ENCODE measurements at places on chromosomes 7 and 10.

DNA sequence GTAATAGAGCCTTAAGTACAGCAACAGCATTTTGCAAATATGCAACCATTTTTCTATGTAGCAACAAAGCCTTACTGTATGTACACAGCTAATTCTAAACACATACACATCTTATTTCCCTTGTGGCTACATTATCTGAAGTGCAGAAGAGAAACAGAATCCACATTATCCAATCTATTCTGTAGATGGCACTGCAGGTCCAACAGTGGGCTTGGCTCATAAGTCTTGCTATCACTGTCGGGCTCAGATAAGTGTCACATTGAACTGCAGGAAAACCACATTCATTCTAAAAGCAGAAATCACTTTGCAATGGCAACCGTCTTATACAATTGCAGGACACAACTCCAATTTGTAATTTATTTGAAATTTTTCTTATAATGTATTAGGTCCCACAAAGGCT is 109.8 kb upstream of the NOBOX start:
- peak; percentile 47 for DNase-seq

- peak; percentile 85 for DNase-seq
Observed at GRCh38 chr7:28955718-28956607, 2.2 kb downstream of the TRIL start.

DNA sequence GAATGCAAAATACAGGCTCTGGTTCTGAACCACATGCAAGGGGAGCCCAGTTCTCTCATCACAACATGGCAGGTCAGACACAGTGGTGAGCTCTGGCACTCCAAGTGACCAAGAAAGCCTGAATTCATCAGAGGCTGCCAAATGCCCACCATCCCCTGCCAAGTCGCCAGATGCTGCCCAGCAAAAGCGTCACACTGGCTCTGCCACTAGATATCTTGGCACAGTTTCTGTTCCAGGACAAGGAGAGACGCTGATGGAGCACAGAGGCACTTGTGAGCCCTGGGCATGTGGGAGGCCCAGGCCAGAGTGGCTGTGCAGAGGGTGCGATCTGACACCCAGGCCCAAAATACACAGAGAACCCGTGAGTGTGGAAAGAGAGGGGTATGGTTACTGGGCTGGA is 57.8 kb downstream of the GAD2 start:
- DNase-seq: no peak

GRCh38 chr10:45265996-45266395 is 49.4 kb downstream of the OR13A1 start:
- DNase-seq: peak; percentile 5

- no peak for DNase-seq
Observed at GRCh38 chr7:81719865-81720264, 50.0 kb downstream of the HGF start.

- no peak for DNase-seq
Observed at GRCh38 chr10:59900048-59900727, 6.2 kb downstream of the CCDC6 start.

GRCh38 chr7:150947241-150947745 is 30.8 kb downstream of the KCNH2 start:
- DNase-seq: no peak

DNA sequence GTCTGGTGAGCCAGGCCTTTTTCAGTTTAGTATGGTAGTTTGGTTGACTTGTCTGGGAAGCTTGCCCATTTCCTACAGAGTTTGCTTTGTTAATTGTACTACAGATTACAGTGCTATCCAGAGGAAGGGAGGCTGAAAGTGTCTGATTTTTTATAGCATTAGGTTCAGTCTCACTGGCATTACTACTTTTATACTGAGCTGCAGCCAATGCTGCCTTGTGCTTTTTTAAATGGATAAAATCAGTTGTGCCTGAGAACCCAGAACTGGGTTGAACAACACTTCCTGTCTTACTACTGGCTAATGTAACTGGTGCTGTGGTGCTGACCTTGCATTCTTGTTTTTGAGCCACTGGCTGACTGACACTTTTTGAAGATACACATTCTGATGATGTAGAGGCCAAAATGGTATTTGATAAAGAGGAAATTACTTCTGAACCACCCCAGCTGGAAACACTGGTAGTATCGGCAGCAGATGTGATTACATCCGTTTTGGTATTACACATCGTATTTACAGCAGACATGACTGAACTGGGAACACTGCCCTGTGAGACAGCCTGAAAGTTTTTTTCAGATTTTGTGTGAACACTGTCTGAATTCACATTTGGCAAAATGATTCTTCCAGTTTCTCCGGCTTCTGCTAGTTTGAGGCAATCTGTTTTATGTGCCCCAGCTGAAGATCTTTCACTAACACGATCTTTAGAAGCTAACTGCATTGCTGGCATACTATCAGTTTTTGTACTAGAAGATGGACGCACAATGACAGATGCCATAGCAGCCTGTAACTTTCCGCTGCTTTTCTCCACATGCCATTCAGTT is 74.1 kb downstream of the NRBF2 start:
- DNase-seq: no peak

GRCh38 chr10:72297281-72297804 is 23.6 kb downstream of the DDIT4 start:
- DNase-seq: no peak

GRCh38 chr10:65213170-65213569 is 1692.0 kb downstream of the REEP3 start:
- DNase-seq: no peak

DNA sequence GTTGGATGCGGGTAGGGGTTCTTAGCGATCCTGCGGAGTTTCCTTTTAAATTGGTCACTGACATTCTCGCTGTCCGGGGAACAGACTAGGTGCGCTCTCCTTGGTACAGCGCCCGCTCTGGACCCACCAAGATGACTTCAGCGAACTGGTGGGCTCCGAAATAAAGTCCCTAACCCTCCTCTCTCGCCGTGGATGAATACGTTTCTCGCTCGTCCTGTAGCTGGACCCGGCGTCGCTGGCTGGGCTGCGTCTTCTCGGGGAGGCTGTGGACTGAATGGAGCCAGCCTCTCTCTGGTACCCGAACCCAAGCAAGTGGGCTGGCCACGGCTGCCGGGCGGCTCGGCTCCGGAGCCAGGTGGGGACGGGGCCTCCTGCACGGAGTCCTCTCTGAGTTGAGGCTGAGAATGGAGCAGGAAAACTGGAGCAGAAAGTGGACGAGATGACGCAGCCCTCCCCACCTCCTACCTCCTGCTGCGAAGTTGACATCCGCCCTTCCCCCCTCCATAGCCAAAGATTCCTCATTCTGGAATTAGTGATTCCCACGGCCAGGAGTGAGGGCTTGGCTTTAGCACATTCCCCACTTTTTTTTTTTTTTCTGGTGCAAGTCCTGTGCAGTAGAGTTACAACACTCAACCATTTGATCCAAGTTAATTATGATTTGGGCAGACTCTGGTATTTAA is 1.5 kb downstream of the UNC5B start:
- DNase-seq: no peak

DNA sequence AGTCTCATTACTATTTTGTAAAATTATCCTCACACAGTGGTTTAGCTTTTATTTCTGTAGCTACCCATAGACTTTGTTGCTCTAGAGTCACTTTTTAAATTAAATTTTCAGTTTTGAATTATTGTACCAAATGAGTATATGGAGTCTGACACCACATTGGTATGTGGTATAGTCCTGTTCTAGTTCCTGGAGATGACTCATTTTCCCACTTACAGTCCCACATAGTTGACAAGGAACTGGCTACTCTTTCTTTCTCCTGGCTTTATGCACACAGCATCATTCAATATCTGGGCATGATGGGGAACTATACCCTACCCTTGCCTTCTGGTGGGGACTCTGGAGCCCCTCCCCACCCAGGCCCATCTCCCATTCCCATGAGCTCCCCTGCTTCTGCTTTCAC is 92.6 kb upstream of the RAB11FIP2 start:
- DNase-seq: no peak

GRCh38 chr7:91165846-91166230 is 98.4 kb upstream of the FZD1 start:
- no peak for DNase-seq

GRCh38 chr10:76436401-76436811 is 1005.0 kb downstream of the LRMDA start:
- DNase-seq: no peak

DNA sequence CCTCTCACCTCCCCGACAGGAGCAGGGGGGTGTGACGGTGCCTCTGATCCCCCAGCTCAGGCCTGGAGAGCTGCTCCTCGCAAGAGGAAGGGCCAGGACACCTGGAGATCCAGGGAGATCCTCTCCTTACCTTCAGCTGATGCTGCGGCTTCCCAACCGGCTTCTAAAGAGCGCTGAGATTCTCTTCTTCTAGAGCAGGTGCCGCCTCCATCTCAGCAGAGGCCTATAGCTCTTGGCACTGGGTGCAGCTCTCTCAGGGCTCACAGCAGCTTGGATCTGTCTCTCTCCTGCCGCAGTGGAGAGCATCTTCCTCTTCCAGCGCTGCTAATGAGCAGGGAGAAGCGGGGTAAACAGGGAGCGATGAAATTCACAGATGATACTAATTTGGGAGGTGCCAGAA is 189.6 kb upstream of the PLXNA4 start:
- DNase-seq: no peak

GRCh38 chr7:151137791-151138152 is 29.7 kb downstream of the GBX1 start:
- no peak for DNase-seq

DNA sequence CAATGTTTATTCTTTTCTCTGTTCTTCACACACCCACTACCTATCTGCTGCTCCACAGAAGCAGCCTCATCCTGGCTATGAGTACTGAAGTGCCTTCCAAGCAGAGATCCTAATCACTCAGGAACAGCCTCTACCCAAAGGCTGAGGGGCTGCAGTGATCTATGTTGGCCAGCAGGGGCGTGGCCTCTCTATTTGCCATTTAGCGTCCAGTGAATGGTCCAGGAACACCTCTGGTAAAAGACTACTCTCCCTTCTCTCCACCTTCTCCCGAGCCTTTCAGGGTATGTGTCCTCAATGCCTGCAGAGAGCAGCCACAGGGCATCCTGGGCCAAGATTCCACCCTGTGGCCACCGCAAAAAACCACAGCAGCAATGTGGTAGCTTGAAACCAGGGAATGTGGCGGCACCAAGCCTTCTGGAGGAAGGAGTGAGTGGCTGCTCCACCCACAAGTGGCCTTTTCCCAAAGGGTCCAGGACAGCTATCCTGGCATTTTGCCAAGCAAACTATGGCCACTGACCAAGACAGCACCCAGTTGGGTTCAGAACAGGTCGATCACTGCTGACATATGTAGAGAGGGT is 70.9 kb downstream of the SYPL1 start:
- DNase-seq: peak; percentile 60

DNA sequence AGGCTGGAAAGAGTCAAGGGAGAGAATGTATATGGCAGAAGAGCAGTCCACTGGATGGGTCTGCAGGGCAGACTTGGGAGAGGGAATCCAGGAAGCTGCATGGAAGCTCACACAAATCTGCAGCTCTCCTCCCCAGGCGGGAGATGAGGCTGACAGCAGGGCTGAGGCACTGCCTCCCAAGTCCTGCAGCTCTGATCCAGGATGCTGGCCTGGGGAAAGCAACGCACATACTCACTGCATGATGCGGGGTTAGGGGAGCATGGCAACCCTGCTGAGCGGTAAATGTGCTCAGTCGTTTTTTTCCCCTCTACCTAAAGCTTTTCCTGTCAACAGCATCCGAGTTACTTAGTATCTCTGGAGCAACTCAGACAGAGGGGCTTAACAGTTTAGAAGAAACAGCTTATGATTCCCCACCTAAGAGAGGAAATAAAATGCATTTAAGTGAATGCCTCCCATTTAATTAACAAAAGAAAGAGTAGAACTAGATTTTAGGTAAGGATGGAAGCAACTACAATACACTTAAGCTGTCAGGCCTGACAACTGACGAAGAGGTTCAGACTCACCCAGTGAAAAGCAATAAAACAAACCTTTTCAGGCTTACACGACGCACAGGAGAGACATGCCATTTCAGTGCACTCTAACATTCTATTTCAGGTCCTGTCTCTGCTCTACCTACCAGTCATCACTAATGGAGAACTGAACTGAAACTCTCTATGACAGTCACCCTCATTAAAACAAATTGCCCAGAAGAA is 37.0 kb downstream of the CHCHD3 start:
- DNase-seq: no peak

GRCh38 chr10:75506930-75507329 is 75.5 kb downstream of the LRMDA start:
- DNase-seq: no peak

GRCh38 chr7:108091461-108091831 is 38.7 kb downstream of the LAMB4 start:
- DNase-seq: peak; percentile 40

DNA sequence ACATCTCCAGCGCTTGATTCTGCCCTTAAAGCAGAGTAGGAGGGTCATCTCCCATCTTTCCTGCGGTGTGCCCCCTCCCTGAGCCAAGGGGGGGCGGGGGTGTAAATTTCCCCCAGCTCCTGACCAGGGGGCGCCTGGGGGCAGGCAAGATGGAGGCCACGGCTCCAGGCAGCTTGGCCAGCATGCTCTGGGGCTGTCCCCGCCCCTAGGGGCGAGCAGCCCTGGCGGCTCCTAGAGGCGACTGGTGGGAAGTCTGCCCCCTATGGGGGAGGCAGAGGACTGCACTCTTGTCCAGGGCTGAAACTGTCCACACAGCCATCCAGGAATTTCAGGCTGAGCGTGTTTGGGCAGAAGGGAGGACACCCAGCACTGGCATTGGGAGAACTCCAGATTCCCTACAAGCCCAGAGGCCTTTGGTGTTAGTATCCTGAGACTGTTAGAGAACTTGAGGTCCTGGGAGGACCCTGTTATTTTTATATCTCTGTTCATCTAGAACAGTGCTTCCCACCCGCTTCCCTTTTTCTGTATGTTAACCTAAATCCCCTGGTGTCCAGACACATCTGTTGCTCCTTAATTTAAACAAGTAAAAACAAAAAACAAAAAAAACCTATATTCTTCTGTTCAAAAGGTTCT is 4.6 kb downstream of the STRA8 start:
- no peak for DNase-seq

DNA sequence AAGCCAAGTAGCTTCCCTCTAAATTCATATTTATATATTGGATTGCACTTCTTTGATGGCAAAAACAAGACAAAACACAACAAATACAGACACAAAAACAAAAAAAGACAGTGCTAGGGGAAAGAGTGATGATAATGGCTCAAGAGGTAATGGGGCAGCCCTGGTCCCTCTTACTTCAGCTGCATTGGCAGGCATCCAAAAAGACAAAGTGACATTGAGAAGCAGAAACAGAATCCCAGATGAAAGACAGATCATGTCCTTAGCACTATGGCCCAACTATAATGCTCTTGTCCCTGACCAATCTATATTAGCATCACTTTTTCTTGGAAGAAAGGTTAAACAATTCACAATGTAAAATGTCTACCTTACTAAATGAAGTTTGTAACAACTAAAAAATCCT is 76.2 kb downstream of the GPR85 start:
- DNase-seq: peak; percentile 11

GRCh38 chr10:7444551-7445121 is 33.8 kb upstream of the SFMBT2 start:
- DNase-seq: peak; percentile 29

GRCh38 chr7:110573862-110574528 is 516.9 kb upstream of the LRRN3 start:
- no peak for DNase-seq
